ENCODE measurements at places on chromosomes 11 and 22. TPM values are rescaled to one million over a fixed set of nuclear protein-coding genes. Genes with fewer than 3 reads are reported as not detected.

- DNase-seq: no peak
- peaks cover 13% of the 10 kb centered on the region for H3K4me1 ChIP-seq
- no peak overlapping the region for H3K27ac ChIP-seq
- no peaks in the 10 kb centered on the region for H3K27me3 ChIP-seq
These were observed 61.7 kb upstream of the CHRNA10 start for GRCh38 chr11:3732671-3733436.

GRCh38 chr22:20436768-20437612, 635 bp downstream of the SCARF2 start:
- peaks cover 10% of the 10 kb centered on the region for H3K4me1 ChIP-seq
- peak overlapping the region; percentile 47 for H3K27ac ChIP-seq
- no peaks in the 10 kb centered on the region for H3K27me3 ChIP-seq
- H3K4me3 ChIP-seq: peak overlapping the region; percentile 51
- H3K36me3 ChIP-seq: peaks cover 3% of the 10 kb centered on the region

- no peak overlapping the region for H3K4me3 ChIP-seq
- H3K27me3 ChIP-seq: no peaks in the 10 kb centered on the region
- no peaks in the 10 kb centered on the region for H3K4me1 ChIP-seq
These were observed 158.9 kb upstream of the MTNR1B start for GRCh38 chr11:92810423-92811064.

TTC36 gene
- total RNA-seq: 32.7 TPM

Measured in liver (tissue), 10 donors.